ENCODE measurements at places on chromosomes 16 and 17. TPM values are rescaled to one million over a fixed set of nuclear protein-coding genes. Genes with fewer than 3 reads are reported as not detected.

CCL14 gene
- not detected for total RNA-seq

KRTAP4-4 gene
- not detected for total RNA-seq

GRCh38 chr17:35645923-35646322, 58.8 kb downstream of the AP2B1 start:
- DNase-seq, result no peak

GRCh38 chr17:14316126-14316832, 15.4 kb downstream of the HS3ST3B1 start:
- no peak for DNase-seq

DNA sequence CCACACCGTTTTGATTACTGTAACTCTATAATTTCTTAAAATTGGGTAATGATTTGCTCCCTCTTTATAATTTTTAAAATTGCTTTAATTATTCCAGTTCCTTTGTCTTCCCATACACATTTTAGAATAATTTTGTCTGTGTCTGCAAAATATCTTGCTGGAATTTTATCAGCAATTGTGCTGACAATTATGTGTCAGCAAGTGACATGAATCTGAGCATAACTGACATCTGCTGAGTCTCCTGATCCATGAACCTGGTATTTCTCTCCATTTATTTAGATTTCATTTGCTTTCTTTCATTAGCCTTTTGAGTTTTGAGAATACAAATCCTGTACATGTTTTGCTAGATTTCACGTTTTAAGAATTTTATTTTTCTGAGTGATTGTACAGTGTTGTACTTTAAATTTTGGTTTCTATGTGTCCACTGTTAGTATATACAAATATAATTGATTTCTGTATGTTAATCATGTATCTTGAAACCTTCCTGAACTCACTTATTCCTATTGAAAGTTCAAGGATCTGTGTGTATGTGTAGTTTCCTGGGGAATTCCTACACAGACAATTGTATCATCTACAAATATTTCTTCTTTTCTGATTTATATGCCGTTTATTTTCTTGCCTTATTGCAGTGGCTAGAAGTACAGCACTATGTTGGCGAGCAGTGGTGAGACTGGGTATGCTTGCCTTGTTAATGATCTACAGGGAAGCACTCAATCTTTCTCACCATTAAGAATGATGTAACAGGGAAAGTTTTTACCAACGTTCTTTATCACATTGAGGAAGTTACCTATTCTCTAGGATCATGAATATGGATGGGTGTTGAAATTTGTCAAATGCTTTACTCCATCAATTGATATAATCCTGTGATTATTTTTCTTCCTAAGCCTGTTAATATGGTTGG, 45.2 kb downstream of the N4BP1 start:
- DNase-seq, result no peak
